Ovary (tissue), 10 donors: ENCODE measurements at places on chromosomes 1 and 21.

DNA sequence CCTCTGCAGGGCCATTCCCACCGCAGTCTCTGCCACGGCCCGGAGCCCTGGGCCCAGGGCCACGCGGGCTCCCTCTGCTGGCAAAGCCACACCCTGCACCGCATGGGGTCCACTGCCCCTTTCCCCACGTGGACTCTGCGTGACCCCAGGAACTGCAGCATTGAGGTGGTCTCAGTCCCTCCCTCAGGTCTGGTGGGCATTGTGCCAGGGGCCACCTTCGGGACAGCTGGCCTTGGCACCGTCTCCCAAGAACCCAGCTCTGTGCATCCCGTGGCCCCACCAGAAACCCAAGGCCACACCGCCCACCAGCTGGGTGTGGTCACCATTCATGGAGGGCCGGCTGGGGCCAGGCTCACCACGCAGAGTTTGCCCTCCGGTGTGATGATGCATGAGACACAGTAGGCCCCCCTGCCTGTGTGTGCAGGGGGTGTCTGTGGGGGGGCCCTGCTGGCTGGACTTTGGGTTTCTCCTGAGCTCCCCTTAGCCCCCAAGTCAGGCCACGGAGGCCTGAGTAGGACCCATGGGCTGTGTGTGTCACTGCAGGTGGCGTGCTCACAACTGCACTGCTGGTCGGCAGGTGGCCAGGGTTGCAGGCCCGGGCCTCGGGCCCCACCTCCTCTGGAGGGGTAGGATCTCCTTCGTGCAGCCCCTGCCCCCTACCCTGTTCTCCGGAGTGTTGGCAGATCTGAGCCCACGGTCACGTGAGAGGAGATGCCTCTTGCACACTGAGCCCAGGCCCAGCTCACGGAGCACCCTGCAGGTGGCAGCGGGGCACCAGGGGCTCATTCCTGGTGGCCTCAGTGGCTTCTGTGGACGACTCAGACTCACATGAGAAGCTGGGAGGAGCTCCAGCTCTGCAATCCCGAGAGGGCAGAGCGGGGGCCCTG lies 5.8 kb downstream of the VWA1 start:
- DNase-seq, result no peak

- DNase-seq, result no peak
Measured at GRCh38 chr1:55334160-55334559, 119.0 kb upstream of the USP24 start.

DNA sequence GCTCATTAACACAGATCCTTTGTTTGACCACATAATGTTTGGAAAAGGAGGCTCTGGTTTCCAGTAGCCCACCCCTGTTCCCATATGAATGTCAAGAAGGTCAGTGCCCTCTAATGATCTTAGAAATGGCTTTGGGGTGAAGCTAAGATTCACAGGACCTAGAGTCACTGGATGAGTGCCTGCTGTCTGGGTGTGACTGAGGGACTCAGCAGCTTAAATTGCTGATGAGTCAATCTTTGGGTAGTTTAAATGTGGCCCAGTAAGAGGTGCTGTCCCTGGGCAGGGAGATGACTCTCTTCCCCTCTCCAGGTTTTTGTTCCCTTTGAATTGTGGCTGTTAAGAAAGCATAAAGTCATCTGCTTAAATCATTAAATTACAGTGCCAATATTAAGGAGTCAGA lies 50.6 kb downstream of the L1TD1 start:
- DNase-seq, result no peak

DNA sequence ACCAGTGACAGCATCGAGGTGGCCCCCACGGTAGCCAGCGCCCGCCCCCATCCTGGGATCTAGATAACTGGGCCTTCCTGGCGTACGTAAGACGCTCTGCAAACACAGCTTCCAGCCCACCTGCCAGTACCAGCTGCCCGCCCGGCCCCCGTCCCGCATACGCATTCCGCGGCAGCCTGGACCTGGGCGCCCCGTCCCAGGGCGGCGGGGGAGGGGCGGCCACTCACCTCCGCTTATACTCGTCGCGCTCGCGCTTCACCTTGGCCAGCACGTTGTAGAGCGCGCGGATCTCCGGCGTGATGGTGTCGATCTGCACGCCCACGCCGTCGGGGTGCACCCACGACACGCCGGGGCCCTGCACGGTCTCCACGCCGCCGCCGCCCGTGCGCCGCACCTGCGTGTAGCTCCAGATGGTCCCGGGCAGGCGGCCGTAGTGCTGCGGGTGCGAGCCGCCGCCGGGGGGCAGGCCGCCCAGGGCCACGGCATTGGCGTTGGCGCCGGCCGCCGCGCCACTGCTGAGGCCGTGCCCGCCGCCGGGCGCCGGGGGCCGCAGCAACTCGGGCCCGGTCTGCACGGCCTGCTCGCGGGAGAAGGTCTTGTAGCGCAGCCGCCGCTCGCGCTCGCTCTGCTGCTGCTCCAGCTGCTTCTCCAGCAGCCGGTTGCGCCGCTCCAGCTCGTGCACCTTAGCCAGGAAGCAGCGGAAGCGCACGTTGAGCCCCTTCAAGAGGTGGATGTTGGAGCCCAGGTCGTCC lies 859 bp downstream of the IFFO2 start:
- DNase-seq, result peak; percentile 35

DNA sequence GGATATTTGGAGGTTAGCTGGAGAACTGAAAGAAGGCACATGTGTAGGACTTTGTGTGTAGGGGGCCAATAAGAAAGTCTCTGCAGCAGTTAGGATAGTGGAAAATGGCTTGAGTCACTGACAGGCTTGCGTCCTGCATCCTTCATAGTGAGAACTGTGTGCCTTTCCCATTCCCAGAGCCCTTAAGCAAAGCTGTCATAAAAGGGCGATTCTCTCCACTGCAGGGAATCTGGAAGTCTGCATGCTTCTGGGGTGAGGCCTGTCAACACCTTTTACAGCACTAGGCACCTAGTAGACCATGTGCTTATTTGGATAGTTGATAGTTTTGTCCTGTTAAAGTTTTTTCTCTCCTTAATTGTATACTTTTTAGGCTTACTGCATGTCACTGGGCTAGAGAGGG lies 39.4 kb upstream of the MACF1 start:
- DNase-seq, result no peak

DNA sequence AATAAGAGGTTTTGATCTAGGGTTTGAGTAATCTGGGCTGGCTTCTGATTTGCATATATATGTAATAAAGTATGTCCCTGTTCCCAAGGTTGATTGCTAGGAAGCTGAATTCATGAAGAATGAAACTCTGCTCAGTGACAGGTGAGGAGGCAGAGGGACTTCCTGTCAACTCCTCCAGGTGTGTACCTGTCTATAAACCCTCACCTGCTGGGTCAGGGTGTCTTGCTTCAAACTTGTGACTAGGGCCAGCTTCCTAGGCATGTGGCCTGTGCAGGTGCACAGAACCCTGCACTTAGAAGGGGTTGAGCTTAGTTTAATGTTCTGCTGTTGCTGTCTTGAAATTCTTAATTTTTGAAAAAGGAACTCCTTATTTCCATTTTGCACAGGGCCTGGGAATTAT lies 21.1 kb downstream of the OLFML3 start:
- DNase-seq, result no peak

GRCh38 chr1:236830560-236830959 lies 35.5 kb downstream of the MTR start:
- DNase-seq, result peak; percentile 18

- DNase-seq, result no peak
Measured at GRCh38 chr1:63693944-63694571, 79.8 kb upstream of the ROR1 start.

DNA sequence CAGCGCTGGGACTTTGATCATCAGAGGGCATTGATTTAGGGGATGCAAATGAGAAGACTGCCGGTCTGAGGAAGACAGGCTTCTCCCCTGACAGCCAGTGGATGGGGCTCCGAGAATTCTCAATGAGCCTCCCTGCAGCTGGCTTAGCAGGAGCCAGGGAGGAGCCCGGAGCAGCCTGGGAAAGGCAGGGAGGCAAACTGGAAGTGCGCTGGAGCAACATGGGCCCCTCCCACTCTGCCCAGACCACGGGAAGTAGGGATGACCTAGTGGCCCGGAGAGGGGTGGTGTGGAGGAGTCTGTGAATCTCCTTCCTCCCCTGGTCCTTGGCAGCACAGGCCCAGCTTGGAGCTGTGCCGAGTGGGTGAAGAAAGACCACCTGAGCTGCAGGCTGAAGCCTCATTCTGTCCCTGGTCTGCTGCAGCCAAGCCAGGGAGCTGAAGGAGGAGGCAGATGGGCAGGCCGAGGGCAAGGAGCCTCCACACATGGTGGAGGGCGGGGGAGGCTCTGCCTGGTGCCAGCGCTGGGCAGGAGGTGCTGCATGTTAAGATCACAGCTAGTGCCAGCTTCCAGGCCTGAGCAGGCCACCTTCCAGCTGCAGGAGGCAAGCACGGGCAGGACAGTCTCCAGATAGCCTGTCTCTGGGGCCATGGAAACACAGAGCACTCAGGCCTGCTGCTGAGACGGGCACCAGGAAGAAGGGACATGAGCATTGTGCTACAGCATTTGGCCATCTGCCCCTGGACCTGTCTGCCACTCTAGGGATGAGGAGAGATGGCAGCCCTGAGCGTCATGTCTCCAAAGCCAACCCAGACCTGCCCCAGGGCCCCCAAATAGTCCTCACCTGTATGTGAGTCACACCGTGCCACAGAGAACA lies 12.2 kb upstream of the CLSTN1 start:
- DNase-seq, result peak; percentile 50

GRCh38 chr1:226126824-226127569 lies 59.5 kb downstream of the ACBD3 start:
- peak; percentile 27 for DNase-seq

GRCh38 chr1:22112554-22112953 lies 30.3 kb downstream of the WNT4 start:
- no peak for DNase-seq

- DNase-seq, result no peak
Measured at GRCh38 chr1:214380396-214380795, 99.4 kb downstream of the SMYD2 start.

DNA sequence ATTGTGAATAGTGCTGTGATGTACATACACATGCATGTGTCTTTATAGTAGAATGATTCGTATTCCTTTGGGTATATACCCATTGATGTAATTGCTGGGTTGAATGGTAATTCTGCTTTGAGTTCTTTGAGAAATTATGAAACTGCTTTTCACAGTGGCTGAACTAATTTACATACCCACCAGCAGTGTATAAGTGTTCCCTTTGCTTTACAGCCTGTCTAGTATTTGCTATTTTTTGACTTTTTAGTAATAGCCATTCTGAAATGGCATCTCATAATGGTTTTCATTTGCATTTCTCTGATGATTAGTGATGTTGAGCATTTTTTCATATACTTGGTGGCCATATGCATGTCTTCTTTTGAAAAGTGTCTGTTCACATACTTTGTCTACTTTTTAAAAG lies 54.5 kb upstream of the FAM78B start:
- no peak for DNase-seq

- no peak for DNase-seq
Measured at GRCh38 chr21:16367079-16367478, 637.3 kb downstream of the USP25 start.

DNA sequence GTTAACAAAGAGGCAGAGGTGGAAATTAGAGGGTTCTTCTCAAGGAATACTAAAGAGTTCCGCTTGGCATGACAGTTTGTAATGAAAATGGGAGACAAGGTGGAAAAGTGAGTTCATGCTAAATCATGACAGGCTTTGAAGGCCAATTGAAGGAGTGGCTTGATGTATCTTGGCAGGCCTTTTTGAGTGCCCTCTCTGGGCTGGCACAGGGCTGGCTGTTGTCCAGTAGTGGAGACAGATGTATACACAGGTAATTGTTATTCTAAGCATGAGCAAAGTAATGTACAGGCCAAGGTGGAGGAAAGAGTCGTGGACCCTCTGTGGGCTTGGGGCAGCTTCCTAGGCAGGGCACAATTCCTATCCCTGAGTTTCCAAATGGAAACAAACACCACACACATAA lies 196.7 kb upstream of the GALNT2 start:
- no peak for DNase-seq

GRCh38 chr1:231678011-231678432 lies 51.4 kb downstream of the DISC1 start:
- DNase-seq, result no peak

DNA sequence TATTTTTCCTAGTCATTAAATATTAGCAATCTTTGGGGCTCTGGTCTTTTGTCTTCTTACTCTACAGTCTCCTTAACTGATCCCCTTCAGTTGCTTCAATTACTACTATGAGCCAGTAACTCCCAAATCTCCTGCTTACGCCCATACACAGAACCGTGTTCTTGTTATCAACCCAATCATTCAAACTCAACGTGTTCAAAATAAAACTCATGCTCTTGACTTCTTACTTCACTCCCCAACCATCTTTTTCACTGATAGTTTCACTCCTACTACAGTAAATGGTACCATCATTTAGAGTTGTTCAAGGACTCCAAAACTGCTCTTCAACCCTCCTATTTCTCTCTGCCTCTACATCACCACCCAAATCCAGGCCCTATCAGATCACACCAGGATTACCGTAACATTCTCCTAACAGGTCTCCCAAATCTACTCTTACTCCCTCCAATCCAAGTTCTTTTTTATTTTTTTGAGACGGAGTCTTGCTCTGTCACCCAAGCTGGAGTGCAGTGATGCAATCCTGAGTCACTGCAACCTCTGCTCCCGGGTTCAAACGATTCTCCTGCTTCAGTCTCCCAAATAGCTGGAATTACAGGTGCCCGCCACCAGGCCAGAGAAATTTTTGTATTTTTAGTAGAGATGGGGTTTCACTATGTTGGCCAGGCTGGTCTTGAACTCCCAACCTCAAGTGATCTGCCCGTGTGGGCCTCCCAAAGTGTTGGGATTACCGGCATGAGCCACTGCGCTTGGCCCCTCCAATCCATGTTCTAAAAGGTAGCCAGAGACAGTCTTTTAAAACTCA lies 3.0 kb downstream of the YARS1 start:
- peak; percentile 60 for DNase-seq

DNA sequence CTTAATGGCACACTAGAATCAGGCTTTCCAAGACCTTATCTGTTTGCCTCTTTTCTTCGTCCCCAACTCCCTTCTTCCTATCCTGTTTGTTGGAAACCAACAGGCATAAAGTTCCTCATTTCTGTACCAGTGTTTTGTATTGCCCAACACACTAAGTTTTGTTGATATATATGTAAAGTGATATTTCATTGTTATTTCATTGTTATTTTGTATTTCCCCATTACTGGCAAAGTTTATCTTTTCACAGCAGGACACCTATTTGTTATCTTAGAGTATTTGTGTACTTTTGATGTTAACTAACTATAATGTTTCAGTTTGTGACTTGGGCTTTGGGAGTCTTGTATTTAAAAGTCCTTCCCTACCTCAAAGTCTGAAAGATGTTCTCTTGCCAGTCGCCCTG lies 27.1 kb downstream of the FAM20B start:
- no peak for DNase-seq

GRCh38 chr1:32073299-32074229 lies 825 bp downstream of the TMEM39B start:
- DNase-seq, result no peak

DNA sequence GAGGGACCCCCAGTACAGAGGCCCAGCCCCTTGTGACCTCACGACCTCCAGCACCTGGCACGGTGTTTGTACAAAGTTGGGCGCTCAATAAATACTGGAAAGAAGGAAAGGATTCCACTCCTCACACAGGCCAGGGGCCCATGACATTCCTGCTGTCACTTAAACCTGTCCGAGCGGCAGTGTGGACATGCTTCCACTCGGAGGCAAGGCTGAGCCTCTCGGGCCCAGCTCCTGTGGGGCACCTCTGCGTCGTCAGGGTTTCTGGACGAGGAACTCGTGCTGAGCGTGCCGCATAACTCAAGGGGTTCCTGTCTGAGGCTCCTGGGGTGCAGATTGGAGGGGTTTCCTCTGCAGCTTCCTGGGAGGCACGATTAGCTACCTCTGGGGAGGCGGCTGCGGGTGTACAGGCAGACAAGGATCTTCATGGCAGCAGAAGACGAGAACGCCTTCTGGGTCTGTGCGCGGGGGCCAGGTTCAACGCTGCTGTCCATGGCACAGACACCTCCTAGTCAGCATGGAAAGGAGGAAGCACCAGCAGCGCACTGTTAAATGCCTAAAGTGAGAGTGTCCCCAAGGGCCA lies 3.6 kb upstream of the SMIM1 start:
- DNase-seq, result no peak
